ENCODE measurements at places on chromosomes 11 and 22.

GRCh38 chr11:27405134-27405533 lies 42.1 kb upstream of the CCDC34 start:
- no peak for DNase-seq

DNA sequence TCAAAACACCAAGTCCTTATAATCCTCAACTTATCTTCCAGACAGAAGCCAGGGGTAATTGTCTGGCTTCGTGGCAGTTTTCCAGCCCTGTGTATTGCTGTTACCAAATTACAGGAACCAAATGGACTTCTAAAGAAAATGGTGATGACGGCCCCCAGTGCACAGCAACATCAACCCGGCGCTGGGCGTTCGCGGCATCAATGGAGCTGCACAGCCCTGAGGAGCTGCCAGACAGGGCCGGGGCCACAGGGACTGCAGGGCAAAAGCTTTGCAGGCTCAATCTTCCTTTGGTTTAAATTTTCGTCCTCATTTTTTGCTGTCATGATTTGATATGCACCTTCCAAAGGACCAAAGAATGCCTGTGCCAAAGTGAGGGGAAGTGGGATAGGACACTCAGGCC lies 292.5 kb downstream of the BRD1 start:
- DNase-seq, result no peak

- DNase-seq, result no peak
Observed at GRCh38 chr11:87173185-87174039, 135.7 kb downstream of the TMEM135 start.

GRCh38 chr11:65814986-65815565 lies 18.7 kb upstream of the SNX32 start:
- DNase-seq, result no peak

GRCh38 chr11:36361901-36362391 lies 65.9 kb downstream of the PRR5L start:
- DNase-seq, result no peak

Data from T-cell (primary cell).